ENCODE measurements at places on chromosomes 16 and 17. TPM values are rescaled to one million over a fixed set of nuclear protein-coding genes. Genes with fewer than 3 reads are reported as not detected.

WWP2 gene
- total RNA-seq: 21.5 TPM

FNDC8 gene
- not detected for total RNA-seq

CYGB gene
- total RNA-seq: 2.0 TPM

KRTAP1-5 gene
- total RNA-seq: not detected

KRT28 gene
- total RNA-seq: not detected

KRT15 gene
- total RNA-seq: 3.4 TPM

KCNJ12 gene
- total RNA-seq: 0.10 TPM

TNP2 gene
- total RNA-seq: not detected

DYNLRB2 gene
- total RNA-seq: not detected

DNA sequence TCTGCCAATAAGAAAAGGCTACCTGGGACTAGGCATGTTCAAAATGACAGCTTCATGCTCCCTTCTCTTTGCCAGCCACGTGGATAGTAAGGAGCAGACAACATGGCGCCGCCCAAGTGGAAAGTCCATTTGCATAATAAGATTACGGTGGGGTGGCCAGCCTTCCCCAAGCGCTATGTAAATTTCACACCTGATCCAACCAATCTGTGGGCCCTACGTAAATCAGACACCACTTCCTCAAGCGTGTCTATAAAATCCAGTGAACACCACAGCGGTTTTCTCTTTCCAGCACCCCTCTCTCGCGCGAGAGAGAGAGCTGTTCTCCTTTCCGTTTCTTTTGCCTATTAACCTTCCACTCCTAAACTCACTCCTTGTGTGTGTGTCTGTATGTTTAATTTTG, 140.3 kb upstream of the ERCC4 start:
- peak; percentile 68 for DNase-seq

GRCh38 chr17:57228911-57229310, 27.4 kb upstream of the MSI2 start:
- DNase-seq: no peak

DNA sequence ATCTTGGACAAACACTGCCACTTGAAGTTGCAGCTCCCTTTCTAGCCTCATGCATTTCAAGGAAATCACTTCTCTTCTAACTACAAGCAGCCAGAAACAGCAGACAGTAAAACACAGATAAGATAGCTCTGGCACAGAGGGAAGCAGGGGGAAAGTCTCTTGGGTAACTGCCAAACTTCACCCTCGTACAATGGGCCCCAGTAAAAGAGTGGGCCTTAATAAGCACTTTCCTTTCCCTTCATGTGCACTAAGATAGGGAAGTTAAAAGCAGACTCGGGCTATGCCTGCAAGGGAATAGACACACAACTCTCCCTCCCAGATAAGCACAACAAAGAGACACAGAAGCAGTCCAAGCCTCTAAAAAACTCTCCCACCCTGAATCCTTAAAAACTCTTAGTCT, 4.2 kb upstream of the KRTAP4-5 start:
- DNase-seq: no peak

- no peak for DNase-seq
These were observed at the start of gene BAIAP3 for GRCh38 chr16:1333149-1333812. Gene BAIAP3, plus strand, starts transcription at chr16:1333645. Its CDS starts 4,905 bp downstream, at chr16:1338550.

- peak; percentile 16 for DNase-seq
These were observed 295.4 kb downstream of the TOX3 start for GRCh38 chr16:52251495-52251894.

DNA sequence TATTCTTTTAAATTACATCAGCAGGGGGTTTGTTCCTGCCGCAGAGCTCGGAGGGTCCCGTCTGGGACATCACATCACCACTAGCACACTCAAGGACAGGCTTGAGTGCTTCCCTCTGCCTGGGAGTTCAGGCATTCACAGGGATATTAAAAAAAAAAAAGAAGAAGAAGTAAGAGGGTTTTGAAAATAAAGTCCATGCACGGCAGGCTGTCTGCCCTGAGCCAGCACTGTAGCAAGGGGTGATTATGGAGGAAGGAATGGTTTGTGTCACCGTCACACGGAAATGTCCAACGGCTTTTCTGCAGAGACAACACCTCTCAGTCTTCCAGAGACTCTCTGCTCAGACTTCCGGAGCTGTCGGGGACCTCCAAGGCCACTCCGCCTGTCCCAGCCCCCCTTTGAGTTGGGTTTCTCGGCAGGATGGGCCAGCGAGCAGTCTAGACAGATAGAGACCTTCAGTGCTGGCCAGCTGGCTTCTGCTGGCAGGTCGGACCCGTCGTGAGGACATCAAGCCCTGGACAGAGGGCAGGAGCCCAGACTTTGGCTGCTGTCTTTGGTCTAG, 33.6 kb downstream of the MEOX1 start:
- no peak for DNase-seq

- no peak for DNase-seq
These were observed 138.8 kb downstream of the XYLT1 start for GRCh38 chr16:17331991-17332390.

- no peak for DNase-seq
These were observed 29.3 kb upstream of the CIBAR2 start for GRCh38 chr16:85141491-85142128.

- no peak for DNase-seq
These were observed 5.0 kb downstream of the RPRML start for GRCh38 chr17:46974086-46974485.

GRCh38 chr17:76164331-76164730, 23.3 kb upstream of the FOXJ1 start:
- no peak for DNase-seq

DNA sequence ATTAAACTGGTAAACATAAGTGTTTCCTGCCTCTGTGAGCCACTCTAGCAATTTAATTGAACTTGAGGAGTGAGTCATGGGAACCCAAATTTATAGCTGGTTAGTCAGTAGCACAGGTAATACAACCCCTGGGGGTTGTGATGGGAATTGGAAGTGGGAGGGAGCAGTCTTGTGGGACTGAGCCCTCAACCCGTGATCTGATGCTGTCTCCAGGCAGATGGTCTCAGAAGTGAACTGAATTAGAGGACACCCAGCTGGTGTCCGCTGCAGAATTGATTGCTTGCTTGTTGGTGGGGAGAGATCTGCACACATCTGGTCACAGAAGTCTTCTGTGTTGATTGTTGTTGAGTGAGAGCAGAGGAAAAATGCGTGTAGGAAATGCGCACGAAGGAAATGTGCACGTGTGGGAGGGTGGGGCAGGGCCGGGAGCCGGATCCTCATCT, 7.7 kb upstream of the ST6GALNAC2 start:
- no peak for DNase-seq

- no peak for DNase-seq
These were observed 268.1 kb upstream of the TBX2 start for GRCh38 chr17:61131585-61131984.

- no peak for DNase-seq
These were observed 51.1 kb upstream of the MYH2 start for GRCh38 chr17:10600571-10600970.

DNA sequence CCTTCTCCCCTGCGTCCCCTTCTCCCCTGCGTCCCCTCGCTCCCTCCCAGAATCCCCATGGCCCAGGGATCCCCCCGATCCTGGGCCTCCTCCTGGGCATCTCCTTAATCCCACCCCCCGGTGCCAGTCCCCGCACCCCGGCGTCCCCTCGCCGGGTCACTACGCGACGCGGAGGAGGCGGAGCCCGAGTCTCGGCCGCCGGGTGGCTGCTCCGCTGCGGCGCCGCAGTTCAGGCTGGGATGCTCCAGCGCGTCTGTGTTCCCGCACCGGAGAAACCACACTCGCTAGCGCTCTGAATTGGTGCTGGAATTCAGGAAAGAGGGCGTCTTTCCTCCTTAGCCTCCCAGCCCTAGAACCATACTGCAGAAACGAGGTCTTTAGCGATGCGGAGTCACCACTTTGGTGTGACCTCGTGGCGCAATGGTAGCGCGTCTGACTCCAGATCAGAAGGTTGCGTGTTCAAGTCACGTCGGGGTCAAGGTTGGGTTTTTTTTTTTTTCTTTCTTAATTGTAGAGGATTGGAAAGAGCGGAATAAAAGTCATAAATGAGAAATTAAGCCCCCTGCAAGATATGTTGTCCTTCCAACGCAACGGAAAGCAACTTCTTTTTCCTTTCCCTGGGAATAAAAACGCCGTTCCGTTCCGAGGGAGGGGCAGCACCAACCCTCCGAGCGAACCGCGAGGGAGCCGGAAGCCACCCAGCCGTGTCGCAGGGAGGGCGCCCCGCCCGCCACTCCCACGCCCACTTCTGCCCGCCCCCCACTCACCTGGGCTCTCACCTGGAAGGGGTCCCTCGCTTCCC, 25.7 kb upstream of the SLC47A1 start:
- DNase-seq: peak; percentile 84

- no peak for DNase-seq
These were observed 1.2 kb downstream of the ABCA5 start for GRCh38 chr17:69325518-69326376.

GRCh38 chr17:8465356-8465755, 29.7 kb downstream of the NDEL1 start:
- DNase-seq: no peak

DNA sequence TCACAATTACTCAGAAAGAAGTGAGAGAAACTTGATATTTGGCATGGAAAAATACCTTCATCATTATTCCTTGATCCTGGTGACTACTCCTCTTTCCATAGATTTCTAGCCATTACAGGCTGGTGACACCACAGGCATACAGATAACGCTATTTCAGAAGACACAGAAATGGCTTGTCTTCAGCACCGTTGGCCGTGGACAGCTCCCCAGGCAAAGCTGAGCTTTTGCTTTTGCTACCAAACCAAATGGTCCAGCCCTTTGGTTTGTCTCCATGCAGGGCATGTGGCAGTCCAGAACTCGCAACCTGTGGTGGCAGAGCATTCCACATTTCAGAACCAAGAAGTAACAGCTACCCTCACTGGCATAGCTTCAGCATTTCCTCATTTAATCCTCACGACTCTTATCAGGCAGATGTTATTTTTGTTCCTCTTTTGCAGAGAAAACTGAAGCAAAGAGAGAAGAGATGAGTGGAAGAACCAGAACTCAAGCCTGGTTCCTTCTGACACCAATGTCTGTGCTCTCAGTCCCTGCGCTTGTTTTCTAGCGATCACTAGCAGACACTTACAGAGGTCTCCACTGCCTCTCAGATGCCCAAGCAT, 55.5 kb downstream of the HS3ST4 start:
- no peak for DNase-seq

GRCh38 chr17:70542876-70543275, 373.5 kb downstream of the KCNJ2 start:
- DNase-seq: no peak

GRCh38 chr17:81578038-81578441, 25.9 kb upstream of the FAAP100 start:
- DNase-seq: no peak

DNA sequence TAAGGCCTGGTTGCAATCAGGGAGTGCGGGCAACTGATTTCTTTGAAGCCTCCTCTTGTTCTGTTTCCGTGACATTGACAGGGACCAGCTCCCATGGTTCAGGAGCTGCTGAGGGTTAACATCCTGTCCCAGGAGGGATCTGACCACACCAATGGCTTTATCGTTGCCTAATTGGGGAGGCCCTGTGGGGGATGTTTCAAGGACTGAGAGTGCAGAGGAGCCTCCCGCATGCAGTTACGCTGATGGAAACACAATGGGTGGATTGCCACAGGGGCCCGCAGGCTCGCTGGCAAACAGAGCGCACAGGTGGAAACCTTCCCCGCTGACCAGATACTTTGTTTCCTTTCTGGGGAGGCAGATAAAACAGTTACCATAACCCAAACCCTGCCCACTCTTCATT, 23.8 kb upstream of the ABCC1 start:
- no peak for DNase-seq

DNA sequence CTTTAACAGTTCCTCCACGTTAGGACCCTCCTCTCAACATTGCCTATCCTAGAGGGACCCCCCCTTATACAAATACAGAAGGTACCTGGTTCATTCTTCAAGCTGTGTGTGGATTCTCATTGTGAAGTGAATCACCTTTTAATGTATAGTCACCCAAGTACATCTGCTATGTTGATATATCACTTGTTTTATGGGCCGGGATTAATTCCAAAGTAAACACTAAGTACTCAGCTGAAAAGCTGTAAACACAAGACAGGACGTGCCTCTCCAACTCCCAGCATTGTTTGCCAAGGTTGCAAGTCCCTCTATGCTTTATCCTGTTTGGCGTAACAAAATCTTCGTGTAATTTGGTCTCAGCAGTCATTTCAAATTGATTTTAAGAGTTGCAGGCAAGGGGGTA, 123.6 kb downstream of the RBFOX1 start:
- DNase-seq: no peak

DNA sequence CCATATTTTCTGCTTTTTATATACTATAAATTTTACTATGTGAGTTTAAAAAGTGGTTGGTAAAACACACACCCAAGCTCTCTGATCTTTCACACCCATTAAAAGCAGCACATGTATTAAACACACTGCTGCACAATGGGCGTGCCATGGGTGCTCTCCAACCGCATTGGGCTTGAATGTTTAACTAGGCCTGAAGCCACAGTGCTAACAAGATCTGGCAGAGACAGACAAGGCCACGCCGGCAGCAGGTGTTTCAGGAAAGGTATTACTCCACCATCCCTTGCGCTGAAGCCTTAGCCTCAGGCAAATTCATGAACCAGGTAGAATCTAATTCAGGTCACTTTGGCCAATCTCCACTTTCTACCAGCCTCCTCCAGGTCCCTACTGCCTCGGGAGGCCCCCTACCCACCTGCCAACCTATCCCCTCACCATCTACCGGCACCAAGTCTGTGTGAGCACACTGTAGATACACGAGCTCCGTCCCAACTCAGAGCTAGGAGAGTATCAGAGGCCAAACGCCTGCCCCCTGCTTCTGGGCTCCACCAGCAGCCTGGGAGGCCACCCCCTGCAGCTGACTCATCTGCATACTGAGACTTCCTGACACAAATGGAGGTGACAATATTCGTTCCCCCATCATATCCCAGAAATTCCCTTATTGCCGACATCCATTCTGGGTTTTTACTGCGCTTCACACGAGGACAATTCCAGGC, 95.0 kb downstream of the ADCY9 start:
- no peak for DNase-seq

DNA sequence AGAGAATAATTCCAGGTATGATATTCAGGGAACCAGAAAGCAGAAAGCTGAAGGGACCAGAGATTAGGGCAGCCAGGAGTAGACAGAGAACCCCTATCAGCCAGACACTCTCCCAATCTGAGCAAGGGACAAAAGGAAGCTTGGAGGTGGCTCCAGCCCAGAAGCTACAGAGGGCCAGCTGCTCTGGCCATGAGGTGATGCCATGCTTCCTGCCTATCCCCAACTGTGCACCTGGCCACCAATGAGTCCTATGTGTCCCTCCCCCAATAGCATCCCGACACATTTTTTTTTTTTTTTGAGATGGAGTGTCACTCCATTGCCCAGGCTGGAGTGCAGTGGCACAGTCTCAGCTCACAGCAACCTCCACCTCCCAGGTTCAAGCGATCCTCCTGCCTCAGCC, 30.0 kb downstream of the NSMCE1 start:
- DNase-seq: no peak

GRCh38 chr17:39632153-39632941, 4.6 kb upstream of the STARD3 start:
- DNase-seq: no peak
